Panc1 (cell line): ENCODE measurements at places on chromosomes 11 and 22. TPM values are rescaled to one million over a fixed set of nuclear protein-coding genes. Genes with fewer than 3 reads are reported as not detected.
A peak's percentile ranks its signal among the peaks of the same experiment; 100 is the strongest.

PKDREJ gene
- total RNA-seq = not detected

DNA sequence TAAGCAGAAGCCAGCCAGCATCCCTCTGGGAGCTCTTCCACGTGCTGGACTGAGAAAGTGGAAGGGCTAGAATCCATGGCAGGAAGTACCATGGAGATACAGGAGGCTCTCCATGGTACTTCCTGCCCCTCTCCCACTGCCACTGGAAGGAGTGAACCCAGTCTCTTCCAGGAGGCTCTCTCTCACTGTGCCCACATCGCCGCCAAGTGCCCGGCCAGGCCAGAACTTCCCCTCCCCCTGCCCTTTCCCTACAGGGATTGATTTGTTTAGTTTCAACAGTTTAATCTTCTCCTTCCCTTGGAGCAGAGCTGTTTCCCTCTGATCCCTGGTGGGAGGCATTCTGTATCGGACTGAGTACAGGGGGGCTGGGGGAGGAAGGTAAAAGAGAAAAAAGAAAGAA, 133.6 kb downstream of the DSCAML1 start:
- DNase-seq = no peak

APOA1 gene
- total RNA-seq = 1.7 TPM

NAALAD2 gene
- total RNA-seq = not detected

MFNG gene
- 7.1 TPM for total RNA-seq

DNA sequence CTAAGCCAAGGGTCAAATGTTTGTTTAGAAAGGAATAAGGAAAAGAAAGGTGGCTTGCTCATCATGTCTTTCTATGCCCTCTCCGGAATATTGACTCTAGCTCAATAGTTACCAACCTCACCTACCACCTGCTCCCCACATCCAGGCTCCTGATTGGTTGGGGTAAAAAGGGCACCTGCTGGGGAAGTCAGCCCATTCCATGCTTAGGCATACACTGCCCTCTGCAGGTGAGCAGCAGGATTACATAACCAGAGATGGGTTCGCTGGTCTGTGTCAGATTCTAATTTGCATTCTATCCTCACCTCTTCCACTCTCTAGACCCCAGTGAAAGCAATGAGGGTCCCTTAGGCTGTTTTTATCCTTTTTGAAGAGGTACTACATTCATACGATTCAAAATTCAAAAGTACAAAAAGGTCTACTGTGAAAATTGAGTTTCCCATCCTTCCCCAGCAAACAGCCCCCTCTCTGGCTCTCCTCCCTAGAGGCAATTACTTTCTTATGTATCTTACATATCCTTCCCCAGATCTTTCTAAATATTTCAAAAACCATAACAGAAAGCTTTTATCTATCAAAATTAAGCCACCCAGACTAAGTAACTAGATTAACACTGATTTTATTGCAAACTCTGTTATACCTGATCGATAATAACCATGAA, 98.0 kb upstream of the ASPHD2 start:
- peak; percentile 51 for DNase-seq

GRCh38 chr11:60926500-60926899, 2.2 kb downstream of the TMEM132A start:
- no peak for DNase-seq

PIWIL4 gene
- 2.1 TPM for total RNA-seq

TPBGL gene
- 0.54 TPM for total RNA-seq

- no peak for DNase-seq
These were observed 23.6 kb downstream of the EIF4G2 start for GRCh38 chr11:10785146-10785474.

GRCh38 chr11:36156817-36157519, 132.3 kb downstream of the COMMD9 start:
- no peak for DNase-seq

DNA sequence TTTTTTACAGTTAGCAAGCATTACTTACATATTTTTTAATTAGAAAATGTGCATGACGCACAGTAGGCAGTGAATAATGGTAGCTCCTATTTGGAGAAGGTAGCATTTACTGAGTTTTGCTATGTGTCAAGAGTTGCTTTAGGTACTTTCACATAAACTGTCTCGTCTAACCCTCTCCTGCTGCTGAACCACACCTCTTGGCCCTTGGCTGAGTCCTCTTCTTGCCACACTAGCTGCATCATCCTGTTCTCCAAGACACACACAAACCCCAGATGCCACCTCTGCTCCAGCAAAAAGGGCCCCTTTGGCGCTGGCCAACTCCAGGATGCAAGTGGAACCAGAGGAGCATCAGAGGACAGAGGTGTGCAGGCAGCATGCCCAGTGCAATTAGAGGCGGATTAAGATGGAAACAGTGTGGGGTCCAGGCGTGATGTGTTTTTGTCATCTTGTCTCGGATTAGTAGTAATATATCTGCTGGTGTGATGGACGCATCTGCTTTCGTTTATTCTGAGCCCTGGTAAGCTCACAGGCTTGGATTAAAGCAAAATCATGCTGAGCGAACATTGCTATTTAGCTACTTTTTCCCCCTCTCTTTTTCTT, 367.0 kb upstream of the CADM1 start:
- DNase-seq = no peak

DENND6B gene
- total RNA-seq = 5.8 TPM

OR56A1 gene
- not detected for total RNA-seq

APOL5 gene
- not detected for total RNA-seq

DGCR6 gene
- total RNA-seq = 2.2 TPM

GRCh38 chr11:85750646-85751045, 60.3 kb downstream of the SYTL2 start:
- no peak for DNase-seq
